ENCODE measurements at places on chromosomes 3 and 15.
A peak's percentile ranks its signal among the peaks of the same experiment; 100 is the strongest.

GRCh38 chr15:59321000-59321689, 51.5 kb downstream of the MYO1E start:
- no peak for DNase-seq

DNA sequence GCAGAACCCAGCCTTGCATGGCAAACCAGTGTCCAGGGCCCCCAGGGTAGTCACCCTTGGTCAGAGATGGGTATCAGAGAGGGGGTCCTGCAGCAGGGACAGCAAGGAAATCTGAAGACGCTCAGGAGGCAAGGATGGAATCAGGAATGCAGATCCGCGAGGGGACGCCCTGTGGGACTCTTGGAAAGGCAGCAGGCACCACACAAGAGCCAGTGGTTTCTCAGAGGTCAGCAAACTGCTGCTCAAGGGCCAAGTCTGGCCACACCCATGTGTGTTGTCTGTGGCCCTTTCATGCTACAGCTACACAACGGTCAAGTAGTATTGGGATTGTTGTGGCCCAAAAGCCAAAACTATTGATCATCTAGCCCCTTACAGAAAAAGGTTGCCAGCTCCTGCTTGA, 69.7 kb downstream of the ST8SIA2 start:
- DNase-seq: no peak

DNA sequence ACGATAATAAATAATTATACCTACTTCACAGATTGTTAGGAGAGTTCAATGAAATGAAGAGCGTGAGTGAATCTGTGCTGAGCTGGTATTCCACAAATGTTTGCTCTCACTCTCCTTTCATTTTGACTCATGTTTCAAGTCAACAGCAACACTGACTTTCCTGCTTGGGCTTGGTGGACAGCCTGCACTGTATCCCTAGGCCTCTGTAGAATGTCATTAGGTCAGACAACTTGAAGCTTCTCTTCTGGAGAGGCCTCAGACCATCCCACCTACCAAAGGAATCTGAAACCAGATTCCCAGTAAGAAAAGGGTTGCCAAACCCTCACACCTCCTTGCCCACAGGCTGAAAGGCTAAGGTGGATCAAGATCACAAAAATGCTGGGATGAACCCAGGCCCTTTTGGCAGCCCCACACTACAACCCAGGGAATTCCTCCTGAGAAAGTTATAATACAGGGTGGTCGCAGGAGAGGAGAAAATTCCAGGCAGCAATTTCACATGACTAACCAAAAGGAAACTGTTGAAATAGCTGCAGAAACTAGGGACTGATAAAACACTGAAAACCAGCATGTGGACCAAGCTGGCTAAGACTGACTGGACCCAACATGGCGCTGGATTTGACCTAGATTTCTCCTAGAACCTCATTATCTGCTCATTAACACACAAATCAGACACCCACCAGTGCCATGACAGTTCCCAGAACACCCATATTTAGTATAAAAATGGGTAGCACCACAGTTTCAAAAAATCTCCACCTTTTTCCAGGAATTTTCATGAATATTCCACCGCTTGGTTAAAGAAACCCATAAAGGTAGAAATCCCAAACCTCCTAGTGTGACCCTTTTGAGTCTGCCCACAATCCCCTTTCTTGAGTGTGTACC, 57.0 kb upstream of the ZNF148 start:
- no peak for DNase-seq

DNA sequence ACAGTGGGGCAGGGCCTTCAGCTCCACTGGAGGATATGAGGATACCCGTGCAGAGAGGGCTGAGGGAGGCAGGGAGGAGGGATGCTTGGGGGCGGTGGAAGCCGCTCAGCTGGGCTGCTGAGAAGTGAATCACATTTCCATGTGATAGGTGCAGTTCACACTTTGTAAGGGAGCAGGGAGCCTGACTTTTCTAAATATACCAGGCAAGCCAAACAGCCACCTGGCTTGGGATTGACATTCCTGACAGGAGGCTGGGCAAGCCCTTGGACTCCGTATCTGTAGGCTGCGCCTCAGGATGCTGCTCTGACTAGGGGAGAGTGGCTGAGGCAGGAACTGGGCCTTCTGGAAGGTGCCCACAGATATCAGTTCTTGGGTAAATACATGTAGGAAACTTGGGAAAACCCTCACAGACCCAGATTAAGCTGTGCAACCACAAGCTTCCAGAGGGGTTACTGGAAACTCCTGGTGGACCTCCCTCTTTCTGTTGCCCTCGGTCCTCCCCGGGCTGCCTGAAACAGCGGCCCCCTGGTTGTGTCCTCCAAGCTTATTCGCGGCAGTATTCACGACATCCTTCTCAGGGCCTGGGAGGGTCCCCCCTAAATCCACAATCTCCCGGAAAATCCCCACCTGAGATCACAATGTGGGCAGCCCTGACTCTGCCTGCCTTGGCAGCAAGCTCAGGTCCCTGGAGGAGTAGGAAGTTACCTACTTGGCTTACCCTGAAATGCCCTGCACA, 33.0 kb upstream of the ADCY5 start:
- no peak for DNase-seq

DNA sequence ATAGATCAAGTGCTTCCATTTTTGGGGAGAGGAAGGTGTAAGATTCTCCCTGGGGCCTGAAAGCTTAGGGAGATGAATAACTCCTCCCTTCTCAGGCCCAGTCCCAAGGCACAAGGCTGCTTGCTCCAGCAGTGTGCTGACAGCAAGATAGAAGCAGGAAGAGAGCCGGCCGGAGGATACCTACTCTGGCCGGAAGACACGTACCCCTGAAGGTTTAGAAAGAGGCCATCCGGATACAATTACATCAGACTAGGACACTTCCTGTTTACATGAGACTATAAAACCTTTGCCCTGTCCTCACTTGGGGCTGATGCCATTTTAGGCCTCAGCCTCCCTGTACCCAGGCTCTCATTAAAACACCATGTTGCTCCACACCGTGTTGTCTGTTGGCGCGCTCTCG, 329.9 kb downstream of the SV2B start:
- DNase-seq: no peak

- no peak for DNase-seq
These were observed 39.7 kb upstream of the VEPH1 start for GRCh38 chr3:157542711-157543500.

DNA sequence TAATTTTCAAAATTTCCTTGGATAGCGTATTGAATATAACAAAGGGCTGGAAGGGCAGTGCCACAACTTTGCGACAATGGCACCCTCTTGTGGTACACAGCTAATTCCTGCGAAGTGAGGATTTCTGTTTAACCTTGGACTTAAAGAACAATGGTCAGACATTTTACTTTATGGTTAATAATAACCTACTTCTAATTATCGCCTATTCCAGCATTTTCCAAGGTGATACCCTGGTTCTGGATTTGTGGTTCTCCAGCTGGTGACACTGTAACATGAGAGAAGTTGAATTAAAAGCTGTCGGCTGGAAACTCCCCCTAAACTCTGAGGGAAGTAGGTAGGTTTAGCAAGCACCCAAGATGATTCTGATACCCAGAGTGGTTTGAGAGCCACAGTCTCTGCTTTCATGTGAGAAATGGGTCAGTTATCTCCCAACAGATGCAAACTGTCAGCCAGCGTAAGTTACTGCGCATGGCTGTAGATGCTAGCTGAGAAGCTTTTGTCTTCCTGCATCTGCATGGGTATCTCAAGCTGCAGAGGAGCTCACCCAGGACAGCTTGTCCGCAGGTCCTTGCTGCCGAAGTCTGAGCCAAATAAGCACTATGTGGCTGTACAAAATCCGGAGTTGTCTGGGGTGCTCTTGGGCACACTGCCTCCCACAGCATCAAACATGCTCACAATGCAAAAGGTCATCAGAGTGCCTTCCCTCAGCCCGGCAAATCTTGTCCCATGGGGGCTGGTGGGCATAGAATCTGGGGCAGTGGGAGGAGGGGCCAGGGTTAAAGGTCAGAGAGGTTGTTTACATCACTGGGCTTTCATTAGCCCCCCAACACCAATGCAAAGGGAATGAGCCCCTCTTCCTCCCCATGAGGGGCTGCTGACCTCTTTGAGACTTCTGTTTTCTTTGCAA, 6.6 kb upstream of the CHSY1 start:
- DNase-seq: peak; percentile 47

GRCh38 chr15:73711526-73711925, 27.3 kb downstream of the CD276 start:
- DNase-seq: no peak

DNA sequence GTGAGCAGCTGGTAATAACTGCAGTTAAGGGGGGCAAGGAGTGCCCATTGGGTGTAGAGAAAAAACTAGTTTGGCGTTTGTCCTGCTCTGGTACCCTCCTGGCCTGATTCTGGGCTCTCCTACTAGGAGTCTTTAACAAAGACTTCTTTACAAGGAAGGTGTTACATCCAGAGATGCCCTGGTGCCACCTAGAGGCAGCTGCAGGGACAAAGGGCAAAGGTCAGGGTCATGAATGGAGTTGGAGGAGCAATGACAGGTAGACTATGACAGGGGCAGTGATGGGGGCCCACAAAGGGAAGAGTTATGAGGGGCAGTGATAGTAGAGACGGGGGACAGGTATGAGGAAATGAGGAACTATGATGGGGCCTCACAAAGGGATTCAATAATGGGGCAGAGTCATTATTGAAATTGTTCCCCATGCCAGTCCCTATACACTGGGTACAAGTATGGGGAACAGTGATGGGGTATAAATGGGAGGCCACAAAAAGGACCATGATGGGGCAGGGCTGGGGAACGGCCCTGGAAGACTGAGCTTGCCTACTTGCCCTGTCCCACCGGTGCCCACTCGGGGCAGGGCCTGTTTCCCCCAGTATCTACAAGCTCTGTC, 7.9 kb downstream of the CCDC71 start:
- peak; percentile 50 for DNase-seq

GRCh38 chr3:126109880-126110235, 25.9 kb upstream of the SLC41A3 start:
- no peak for DNase-seq

DNA sequence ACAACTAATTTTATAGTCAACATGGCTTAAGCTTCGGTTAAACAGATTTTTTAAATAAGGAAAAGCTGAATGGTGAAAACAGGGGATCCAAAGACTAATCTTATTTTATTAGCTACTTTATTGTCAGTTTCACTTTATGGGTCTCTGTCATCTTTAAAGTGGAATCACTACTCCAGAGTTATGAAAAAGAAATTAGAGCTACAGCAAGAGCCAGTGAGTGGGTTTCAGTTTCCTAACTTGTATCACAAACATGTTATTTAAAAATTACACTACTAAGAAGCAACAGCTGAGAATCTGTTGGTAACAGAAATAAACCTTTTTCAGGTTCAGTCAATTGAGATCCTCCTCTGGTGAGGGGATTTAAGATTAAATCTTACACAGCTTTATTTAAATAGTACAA, 10.0 kb downstream of the PHC3 start:
- no peak for DNase-seq

- DNase-seq: no peak
These were observed 116.8 kb downstream of the SQOR start for GRCh38 chr15:45751629-45752028.

DNA sequence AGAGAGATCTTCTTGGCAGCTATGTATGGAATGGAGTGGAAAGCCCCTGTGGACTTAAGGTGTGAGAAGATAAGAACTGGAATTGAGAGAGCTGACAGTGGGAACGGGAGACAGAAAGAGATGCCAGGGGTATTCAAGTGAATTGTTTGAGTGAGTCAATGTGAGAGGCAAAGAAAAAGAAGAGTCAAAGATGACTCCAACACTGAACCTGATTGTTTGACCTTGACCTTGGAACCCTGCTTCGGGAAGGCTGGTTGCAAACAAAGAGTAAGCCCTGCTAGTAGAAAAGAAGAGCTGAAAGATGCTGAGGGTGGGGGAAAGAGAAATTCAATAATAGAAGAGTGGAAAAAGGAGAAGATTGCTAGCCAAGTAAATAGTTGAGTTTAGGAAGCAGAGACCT, 238.6 kb downstream of the BBX start:
- DNase-seq: no peak

- no peak for DNase-seq
These were observed 799.9 kb downstream of the AGBL1 start for GRCh38 chr15:86879250-86880229.

- peak; percentile 27 for DNase-seq
These were observed 2.8 kb downstream of the ABHD2 start for GRCh38 chr15:89090791-89091626.

DNA sequence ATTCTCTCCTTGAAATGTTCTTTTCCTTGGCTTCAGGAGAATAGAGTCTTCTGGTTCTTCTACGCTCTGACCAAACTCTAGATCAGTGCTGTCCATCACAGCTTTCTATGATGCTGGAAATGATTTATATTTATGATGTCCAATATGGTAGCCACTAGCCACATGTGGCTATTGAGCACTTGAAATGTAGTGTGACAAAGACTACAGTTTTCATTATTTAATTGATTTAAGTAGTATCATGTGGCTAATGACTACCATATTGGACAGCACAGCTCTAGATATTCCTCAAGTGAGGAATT, 2.9 kb downstream of the LNP1 start:
- no peak for DNase-seq

DNA sequence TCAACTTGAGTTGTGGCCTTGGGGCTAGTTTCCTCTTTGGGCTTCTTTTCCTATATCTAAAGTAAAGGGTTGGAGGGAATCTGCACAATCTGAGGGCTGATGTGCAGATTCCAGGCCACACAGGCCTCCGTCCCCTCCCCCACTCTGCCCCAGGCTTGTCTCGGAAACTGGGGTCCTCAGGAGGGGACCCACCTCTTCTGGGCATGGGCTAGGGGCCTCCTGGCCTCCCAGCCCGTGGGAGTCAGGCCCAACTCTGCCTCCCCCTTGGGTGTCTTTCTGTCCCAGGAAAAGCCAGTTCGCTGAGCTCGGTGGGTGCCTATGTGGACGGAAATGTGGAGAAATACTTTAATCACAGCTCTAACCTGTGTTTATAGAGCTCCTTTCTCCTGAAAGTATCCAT, 4.8 kb downstream of the SMAD6 start:
- DNase-seq: no peak

GRCh38 chr3:52232279-52233107, 6.5 kb downstream of the TWF2 start:
- no peak for DNase-seq

DNA sequence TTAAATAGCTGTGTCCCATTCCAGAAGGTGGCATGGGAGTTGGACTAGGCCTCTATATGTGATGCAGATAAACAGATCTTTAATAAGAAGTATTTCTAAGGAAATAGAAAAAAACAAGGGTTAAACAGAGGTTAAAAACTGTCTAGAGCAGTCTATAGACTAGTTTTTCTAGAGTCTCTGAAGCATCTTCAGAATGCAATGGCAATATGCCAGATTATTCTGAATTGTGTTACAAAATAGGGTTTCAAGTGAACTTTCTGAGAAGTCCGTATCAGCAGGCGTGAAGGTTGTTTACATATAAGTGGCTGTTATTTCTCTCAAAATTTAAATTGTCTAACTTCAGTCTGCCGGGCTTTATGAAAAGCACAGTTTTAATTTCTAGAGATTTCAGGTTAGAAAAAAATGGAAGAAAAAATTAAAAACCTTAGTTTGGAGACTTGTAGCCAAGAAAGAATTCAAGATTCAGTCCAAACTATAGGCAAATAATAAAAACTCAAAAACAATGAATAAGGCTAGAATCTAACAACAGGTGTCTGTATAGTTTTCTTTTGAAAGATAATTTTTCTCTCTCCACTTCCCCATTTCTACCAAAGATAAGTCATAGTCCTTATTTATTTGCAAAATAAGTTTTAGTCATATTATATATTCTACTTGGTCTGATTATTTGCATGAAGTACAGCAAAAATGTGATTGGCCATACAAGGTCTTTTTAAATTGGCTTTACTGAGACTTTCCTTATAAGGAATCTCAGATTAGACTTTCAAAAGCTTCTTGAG, 55.2 kb downstream of the OSTN start:
- DNase-seq: no peak

GRCh38 chr15:69565066-69565655, 112.5 kb downstream of the RPLP1 start:
- DNase-seq: no peak

Data from activated T-cell treated with anti-CD3 and anti-CD28 coated beads for 1 hour (primary cell).